ENCODE measurements at places on chromosomes 2 and 18.

- no peak for DNase-seq
Measured at GRCh38 chr2:203636588-203637470, 69.6 kb upstream of the CD28 start.

- no peak for DNase-seq
Measured at GRCh38 chr18:79507076-79507545, 111.4 kb downstream of the NFATC1 start.

GRCh38 chr18:78735131-78736014 is 244.2 kb upstream of the SALL3 start:
- no peak for DNase-seq

GRCh38 chr18:25979369-25980040 is 110.9 kb downstream of the SS18 start:
- DNase-seq, result no peak

GRCh38 chr2:225196579-225196978 is 154.3 kb upstream of the DOCK10 start:
- no peak for DNase-seq

DNA sequence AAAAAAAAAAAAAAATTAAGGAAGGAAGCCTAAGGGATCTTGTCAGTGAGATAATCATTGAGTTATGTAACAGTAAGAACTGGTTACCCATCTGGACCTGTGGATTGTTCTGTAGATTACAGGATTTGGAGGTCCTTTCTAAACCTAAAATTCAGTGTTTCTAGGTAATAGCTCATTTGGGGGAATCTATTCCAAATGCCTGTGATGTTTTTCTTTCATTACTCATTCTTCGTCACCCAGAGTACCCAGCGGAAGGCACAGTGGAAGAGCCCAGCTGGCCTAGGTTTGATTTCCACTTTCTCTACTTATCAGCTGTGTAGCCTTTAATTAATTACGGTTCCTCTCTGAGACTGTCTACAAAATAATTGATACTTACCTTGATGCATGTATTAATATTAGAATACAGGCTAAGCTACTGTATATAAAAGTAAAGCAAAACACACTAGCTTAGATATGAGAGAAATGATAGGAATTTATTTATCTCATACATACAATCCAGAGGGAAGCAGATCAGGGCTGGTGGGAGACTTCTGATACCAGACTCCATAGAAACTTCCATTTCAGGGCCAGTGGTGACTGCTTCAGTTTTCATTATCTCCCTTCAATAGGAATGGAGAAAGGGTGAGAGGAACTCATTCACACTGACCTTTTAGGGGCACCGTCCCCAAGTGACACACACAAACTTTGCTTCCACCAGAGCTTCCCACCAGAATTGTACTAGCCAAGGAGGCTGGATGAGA is 115.8 kb upstream of the NOSTRIN start:
- DNase-seq, result no peak

- no peak for DNase-seq
Measured at GRCh38 chr2:83705146-83705545, 753.9 kb downstream of the SUCLG1 start.

GRCh38 chr2:151560289-151560688 is 150.6 kb downstream of the RIF1 start:
- DNase-seq, result no peak

GRCh38 chr2:222525811-222526210 is 101.5 kb downstream of the SGPP2 start:
- no peak for DNase-seq

DNA sequence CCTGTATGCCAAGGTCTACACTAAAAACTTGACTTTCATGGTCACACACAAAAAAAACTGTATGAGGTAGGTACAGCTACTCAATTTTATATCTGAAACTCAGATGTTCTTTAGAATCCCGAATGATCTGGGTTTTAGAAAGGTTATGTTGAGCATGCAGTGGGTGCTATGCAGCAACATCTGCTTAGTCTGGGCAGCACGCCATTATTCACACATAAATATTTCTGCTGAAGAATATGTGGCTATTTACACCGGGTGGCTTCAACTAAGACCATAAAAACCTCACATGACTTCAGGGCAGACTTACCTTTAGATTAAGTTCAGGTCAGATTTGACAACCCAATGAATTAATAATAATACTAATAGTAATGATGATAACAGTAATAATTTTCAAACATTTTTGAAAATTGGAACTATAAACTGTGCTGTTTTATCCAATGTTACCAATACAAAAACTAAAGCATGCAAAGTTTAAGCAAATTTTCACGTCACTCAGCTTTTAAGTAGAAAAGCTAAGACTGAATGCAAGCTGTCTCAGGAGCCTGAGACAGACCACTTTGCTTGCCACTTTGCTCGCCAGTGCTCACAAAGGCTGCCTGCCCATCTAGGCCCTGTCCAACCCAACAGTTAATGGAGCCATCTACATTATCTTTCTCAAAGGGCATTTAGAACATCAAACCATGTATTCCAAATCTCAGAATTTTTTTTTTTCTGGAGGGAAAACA is 292.0 kb downstream of the CNTNAP5 start:
- no peak for DNase-seq

DNA sequence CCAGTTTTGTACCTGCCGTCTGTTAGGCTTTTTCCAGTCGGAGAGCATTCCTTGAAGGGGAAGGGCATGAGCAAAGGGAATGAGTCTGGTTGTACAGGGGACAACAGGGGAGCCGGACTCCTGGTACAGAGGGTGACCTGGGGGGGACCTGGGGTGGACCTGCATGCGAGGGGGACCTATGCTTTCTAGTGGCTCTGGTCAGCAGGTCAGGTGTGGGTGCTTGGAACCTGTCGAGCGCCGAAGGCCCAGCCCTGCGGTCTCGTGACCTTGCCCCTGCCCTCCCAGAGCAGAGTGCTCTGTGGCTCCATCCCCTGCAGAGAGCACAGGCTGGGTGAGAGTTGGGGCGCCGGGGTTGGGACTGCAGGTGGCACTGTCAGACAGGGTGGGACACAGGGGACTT is 96.7 kb upstream of the ASAP2 start:
- no peak for DNase-seq

- DNase-seq, result no peak
Measured at GRCh38 chr18:76953583-76954233, 131.4 kb downstream of the ZNF236 start.

DNA sequence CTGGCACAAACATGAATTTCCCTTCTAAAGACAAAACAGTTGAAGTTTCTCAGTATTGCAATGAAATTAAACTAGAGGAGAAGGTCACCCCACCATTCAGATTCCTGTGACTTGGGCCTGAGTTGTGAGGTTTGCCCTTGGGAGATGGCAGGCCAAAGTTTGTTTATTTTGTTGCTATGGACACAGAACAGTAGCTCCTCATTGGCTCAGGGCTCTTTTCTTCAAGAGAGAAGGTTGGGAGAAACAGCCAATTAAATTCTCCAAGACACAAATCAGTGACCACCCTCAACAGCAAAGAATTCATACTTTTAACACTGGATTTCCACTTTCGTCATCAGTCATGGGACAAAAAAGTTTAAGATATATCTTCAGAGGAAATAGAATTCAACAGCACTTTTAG is at the start of gene FLACC1:
Gene FLACC1, minus strand, starts transcription at position 125 of the 400 bp plus-strand sequence. CDS start 5,941 bp downstream, outside the sequence.
- DNase-seq, result no peak

DNA sequence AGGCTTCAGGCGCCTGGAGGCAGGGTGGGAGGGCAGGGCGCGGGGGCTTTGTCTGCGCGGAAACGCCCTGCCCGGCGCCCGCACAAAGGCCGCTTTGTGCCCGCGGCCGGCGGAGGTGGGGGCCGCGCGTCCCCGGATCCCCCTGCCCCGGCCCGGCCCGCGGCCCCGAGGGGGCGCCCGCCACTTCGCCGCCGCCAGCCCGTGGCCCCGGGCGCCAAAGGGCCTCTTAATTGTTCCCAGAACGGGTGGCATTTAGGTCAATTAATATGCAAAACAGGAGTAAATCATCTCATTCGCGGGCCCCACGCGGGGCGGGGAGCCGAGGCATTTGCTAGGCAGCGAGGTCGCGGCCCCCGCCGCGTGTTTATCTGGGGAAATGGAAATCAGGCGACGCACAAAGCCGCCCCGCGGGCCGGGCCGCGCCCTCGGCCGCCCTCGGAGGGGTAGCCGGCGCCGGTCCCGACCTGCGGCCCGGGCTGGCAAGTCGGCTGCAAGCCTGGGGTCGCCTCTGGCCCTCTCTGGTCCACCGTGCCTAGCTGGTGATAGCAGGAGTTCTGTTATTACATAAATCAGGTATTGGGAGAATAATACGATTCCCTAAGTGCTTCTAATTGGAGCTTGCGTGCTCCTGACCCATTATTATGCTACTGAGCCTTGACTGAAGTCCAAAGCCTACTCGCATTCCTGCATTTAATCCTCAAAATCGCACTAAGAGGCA is 148.2 kb upstream of the GLI2 start:
- DNase-seq, result no peak

DNA sequence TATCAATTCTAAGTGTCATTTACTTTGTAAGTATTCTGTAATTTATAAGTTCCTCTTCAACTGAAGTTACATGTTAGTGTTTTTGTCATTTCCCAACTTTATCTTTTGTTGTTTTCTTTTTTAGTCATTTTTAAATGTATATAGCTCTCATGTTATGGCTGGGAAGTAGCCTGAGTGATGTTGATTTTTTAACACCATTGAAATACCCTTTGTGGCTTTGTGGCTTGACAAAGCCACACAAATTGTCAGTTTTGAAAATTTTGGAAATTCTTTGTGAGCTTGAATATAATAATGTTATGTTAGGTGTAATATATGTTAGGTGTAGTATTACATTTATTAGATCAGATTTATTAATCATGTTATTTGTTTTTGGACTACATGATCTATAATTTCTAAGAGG is 16.7 kb downstream of the DNAJC10 start:
- no peak for DNase-seq

GRCh38 chr2:16404551-16405300 is 260.9 kb downstream of the CYRIA start:
- no peak for DNase-seq

GRCh38 chr18:25189391-25190185 is 162.4 kb downstream of the ZNF521 start:
- DNase-seq, result no peak

- no peak for DNase-seq
Measured at GRCh38 chr18:51659781-51660180, 462.3 kb upstream of the MEX3C start.

GRCh38 chr2:187544371-187545080 is 9.7 kb downstream of the TFPI start:
- no peak for DNase-seq

- no peak for DNase-seq
Measured at GRCh38 chr2:134227666-134228065, 26.2 kb upstream of the MGAT5 start.

- DNase-seq, result no peak
Measured at GRCh38 chr2:238802957-238803356, 44.9 kb upstream of the TWIST2 start.

GRCh38 chr2:231334981-231335380 is 60.5 kb upstream of the B3GNT7 start:
- no peak for DNase-seq

DNA sequence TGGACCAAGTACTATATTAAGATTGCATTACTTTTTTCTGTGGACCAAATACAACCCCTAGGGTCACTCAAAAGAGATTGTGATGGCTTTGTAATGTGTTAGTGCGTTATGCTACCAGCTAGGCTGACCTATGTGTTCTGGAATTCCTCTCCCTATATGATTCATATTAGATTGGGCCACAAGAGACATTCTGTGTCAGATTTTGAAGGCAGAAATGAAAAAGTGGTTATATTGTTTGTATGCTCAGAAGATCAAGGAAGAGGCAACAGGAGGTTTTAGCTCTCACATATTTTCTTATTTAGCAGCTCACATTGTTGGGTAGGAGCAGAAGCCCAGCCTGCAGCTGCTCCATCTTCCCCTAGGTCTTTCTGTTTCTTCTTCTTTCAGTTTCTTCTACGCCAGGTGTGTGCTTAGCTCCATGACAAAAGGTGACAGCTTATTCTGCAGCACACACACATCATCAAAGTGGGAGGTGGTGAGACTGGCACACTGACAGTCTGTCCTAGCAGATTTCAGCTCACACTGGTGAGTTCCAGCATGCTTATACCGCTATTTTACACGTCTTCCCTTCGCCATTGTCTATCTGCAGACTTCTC is 156.8 kb upstream of the UBE2E3 start:
- no peak for DNase-seq

GRCh38 chr2:22998359-22998758 is 386.6 kb upstream of the KLHL29 start:
- no peak for DNase-seq

DNA sequence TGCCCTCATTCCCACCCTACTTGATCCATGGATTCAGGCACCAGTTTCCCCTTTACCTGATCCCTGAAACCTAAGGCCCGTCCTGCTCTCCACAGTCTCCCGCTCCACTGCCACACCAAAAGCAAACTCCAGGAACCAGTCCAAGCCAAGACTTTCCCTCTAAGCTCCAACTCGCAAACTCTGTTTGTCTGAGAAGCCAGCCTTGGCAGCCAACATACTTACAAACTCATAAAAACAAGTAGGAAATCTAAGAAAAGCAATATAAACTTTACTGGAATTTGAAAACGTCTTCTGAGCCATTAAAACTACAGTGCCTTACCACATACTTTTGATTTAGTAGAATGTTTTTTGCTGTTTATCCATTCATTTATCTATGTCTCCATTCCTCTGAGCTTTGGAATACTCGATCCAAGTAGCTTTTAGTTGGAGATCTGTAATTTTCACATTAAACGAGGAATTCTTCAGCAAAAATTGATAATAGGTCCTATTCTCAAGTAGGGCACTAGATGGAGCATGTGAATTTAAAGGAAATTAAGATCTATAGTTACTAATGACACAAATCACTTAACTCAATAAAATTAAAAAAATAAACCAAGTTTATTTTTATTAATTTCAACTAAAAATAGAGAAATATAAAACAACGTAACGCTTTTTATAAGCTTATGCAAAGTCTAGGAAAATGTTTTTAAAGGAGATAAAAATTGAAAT is 199.7 kb downstream of the MYO3B start:
- no peak for DNase-seq

DNA sequence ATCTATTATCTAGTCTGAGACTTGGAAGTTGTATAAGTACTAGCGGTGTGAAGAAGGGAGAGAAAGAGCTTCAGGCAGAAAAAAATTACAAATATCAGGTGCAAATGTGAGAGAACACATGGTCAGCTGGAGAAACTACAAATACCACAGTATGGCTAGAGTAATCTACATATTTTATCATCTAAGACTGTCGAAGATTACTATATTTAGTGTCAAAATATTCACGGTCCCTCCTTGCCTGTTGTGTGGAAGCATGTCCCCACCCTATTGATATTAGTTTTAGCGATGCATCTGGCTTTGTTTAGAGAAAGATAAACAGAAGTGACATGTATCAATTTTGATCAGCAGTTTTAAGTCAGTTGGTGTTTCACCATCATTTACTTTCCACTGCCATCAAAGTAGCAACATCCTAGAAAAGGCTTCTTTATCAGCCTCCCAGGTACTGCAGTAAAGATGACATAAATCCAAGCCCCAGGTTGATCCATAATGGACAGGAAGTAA is 90.5 kb upstream of the ITGA4 start:
- no peak for DNase-seq
